ENCODE measurements at places on chromosomes 5 and 9.

GRCh38 chr5:38187532-38187931 is 70.8 kb upstream of the EGFLAM start:
- no peak for DNase-seq

DNA sequence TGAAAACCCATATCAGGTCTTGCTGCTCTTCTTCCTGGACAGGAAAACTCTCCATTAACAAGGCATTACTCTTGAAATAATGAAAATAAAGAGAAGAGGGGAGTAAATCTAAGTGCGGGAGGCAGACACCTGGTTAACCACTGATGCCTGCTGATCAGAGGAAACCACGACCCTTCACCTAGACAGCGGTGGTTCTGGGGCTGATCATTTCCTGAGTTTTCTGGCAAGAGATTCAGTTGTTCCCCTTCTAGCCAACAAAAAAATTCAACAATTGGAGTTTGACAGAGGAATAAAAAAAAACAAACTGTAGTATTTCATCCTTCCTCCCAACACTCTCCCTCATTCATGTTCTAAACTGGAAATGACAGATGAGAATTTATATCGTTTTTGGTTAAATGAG is 3.0 kb downstream of the RLN2 start:
- DNase-seq = no peak

GRCh38 chr5:91244380-91245073 is 138.6 kb downstream of the ARRDC3 start:
- DNase-seq = no peak

- DNase-seq = no peak
Observed at GRCh38 chr9:15157381-15157780, 149.6 kb downstream of the TTC39B start.

DNA sequence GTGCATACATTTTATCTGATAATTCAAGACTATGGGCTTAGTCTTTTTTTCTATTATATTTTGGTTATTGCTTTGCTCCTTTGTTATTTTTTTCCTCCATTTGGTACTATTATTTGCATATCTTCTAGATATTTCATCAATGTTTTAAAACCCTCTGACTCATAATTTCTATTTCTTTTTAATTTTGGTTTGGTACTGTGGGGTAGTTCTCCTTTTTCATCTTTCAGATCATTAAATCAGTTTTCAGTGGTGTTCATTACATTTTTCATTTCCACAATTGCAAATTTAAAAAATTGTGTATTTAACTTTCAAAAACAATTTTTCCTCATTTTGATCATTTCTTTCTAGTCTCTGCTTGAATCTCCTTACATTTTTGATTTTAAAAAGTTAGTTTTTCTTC is 7.5 kb upstream of the FRMPD1 start:
- no peak for DNase-seq

- no peak for DNase-seq
Observed at GRCh38 chr5:125205601-125206225, 459.3 kb upstream of the ZNF608 start.

DNA sequence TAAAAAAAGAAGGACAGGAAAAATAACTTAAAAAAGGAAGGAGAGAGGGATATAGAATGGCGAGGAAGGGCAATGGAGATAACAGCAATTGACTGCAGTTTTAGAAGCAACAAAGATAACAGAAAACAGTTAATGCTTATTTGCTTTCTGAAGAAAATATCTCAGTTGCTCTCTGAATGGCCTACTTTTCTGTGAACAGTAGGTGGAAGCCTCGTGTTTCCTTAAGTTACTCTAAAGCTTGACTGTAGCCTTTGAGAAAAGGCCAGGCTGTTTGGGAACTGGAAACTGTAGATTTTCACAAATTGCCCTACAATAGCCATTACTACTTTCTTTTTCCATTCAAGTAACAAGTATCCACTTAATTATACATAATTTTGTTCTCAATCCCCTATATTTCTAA is 404.5 kb downstream of the YTHDC2 start:
- DNase-seq = no peak

GRCh38 chr5:57513785-57514184 is 31.2 kb upstream of the ACTBL2 start:
- DNase-seq = no peak

GRCh38 chr5:111158105-111158744 is 66.0 kb upstream of the CAMK4 start:
- peak; percentile 31 for DNase-seq

DNA sequence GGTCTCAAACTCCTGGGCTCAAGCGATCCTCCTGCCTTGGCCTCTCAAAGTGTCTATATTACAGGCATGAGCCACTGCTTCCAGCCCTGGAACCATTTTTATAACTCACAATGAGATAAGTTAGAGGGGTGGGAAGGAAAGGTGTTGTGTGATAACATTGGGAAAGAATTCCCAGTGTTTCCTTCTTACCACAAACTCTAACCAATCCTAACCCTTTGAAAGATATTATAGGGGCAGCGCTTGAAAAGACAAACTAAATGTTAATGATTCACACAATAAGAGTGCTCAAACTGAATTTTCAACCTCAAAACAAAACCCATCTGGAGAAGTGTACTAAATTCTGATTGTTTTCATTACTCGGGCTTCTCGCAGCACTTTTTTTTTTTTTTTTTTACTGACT is 109.7 kb downstream of the TSSK1B start:
- no peak for DNase-seq

DNA sequence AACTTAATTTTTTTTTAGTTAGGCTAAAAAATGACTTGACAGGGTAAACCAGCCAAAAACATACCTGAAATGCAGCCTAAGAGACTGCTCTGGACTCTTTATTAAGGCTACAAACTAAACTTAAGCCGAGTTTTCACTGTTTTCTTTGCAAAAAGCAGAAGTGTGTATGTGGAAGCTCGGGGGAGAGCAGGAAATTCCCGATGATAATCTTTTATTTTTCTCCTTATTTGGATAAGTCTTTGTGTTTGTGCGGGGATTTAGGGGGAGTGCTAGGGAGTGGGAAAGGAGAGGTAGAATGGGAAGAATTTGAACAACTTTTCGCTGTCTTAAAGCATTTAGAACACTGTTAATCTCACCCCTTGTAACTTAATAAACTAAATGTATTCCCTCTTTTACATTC is 30.7 kb upstream of the GPR21 start:
- DNase-seq = no peak

DNA sequence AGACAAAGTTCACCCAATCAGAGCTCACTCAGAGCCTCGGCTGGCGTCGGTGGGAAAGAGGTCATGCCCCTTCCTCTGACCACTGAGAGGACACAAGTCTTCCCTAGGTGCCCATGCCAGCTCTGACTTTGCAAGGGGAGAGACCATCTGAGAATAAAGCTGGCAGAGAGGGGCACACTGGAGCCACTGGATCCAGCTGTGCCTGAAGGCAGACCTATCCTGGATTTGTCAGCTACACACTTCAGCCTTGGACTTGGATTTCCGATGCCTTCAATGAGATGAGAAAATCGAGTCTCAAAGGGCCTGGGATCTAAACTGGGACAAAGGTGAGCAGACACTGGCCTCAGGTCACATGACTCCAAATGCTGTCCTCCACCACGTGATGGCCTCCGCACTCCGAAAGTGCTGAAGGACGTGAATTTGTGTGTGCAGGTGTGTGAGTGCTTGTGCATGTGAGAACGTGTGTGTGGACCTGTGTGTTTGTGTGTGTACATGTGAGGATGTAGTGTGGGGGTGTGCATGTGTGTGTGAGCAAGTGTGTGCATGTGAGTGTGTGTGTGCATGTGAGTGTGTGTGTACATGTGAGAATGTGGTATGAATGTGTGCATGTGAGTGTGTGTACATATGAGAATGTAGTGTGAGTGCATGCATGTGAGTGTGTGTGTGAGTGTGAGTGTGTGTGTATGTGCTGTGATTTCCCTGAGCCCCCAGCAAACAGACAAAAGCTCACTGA is 37.9 kb downstream of the BARX1 start:
- DNase-seq = no peak

- no peak for DNase-seq
Observed at GRCh38 chr5:32276173-32276853, 36.4 kb downstream of the MTMR12 start.

DNA sequence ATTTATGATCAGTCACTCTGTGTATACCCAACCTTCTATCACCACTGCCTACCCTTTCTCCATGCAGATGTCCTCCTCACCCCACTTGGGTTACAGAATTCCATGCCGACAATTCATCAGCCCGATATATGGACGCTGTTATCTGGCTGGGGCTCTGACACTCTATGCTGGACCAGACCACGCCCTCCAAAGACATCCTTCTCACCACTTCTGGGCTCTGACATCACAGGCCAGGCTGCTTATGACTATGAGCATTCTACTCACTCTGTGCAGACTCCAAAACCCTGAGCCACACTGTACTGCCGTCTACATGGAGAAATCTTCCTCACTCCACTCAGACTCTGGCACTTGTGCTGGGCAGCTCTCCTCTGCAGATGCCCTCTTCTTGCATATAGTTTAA is 7.6 kb upstream of the AK3 start:
- no peak for DNase-seq

DNA sequence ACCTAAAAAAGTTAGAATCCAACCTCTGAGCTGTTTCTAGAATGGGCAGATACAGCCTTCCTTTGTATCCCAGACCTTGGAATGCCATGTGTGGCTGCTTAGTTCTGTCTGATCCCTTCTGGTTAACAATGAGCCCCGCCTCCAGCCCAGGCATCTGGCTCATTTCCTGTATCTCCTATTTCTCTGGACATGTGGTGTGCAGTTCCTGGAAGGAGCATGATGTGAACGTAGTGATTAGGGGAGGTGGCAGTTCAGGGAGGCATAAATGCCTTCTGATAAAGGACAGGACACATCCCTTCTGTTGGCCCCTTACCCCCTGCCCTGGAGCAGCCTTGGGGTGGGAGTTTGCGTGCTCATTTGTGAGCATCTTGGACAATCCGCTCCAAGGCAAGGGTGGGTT is 243.0 kb downstream of the ZSWIM6 start:
- peak; percentile 58 for DNase-seq

DNA sequence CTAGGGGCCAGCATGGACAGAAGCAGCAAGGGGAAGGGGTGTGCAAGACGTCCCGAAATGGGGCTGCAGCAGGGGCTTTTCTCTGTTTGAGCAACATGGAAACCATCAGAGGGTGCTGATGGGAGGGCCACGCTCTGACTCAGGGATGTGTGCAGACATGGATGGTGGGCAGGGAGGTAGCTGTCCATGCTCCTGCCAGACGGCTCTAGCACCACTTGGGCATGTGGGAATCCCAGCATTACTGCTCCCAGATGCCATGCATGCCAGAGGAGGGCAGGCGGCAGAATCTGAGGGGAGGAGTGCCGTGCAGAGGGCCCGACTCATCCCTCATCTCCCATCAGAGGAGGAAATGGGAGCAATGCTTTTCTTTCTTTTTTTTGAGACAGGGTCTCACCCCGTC is 45.6 kb upstream of the SLC25A51 start:
- no peak for DNase-seq

- no peak for DNase-seq
Observed at GRCh38 chr5:54305737-54306136, 4.6 kb downstream of the ARL15 start.

DNA sequence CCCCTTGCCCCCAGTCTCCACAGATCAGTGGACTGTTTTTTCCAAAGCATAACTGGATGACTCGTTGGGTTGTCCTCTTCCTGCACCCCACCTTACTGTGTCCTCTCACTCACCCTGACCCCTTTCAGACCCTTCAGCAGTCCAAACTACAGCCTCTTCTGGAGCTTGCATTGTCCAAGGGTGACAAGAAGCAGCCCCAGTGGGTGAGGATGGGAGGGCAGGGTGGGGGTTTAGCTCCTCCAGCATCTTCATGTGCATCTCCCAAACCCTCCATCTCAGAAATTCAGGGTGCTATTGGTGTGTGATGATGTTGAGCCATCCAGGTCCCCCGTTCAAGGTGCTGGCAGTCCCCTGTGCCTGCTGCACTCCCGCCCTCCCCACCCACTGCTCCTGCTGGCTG is 62.4 kb upstream of the COL15A1 start:
- DNase-seq = no peak

- DNase-seq = no peak
Observed at GRCh38 chr9:129140397-129141065, 29.3 kb downstream of the PTPA start.

- DNase-seq = no peak
Observed at GRCh38 chr5:75335486-75335885, 1.5 kb upstream of the HMGCR start.

GRCh38 chr5:87765009-87765408 is 352.3 kb upstream of the CCNH start:
- no peak for DNase-seq

DNA sequence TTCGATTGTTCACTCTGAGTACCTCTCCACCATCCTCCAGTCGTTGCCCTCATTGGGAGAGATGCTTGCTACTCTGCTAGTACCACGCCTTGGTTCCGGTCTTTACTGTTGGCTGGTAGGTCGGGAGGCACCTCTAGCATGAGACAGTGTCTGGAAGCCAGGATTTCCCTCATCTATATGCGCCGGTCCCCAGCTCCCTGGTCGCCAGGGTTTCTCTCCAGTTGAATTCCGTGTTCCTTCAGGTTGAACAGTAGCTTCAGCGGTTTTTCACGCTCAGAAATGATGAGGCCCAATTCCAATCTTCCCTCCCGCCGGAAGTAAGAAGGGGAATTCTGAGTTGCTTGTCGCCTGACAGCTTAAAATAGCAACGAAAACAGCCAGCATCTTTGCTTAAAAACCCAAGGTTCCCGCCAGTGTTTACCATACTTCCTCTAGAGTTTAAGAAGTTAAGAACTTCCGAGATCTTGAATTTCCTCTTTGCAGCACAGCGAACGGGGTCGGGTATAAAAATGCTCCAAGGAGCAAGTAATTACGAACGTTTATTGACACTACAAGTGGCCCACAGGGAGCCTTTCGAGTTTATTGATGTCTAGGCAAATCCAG is 1.3 kb upstream of the ST8SIA4 start:
- DNase-seq = no peak

GRCh38 chr9:134738869-134739659 is 97.5 kb downstream of the COL5A1 start:
- no peak for DNase-seq

DNA sequence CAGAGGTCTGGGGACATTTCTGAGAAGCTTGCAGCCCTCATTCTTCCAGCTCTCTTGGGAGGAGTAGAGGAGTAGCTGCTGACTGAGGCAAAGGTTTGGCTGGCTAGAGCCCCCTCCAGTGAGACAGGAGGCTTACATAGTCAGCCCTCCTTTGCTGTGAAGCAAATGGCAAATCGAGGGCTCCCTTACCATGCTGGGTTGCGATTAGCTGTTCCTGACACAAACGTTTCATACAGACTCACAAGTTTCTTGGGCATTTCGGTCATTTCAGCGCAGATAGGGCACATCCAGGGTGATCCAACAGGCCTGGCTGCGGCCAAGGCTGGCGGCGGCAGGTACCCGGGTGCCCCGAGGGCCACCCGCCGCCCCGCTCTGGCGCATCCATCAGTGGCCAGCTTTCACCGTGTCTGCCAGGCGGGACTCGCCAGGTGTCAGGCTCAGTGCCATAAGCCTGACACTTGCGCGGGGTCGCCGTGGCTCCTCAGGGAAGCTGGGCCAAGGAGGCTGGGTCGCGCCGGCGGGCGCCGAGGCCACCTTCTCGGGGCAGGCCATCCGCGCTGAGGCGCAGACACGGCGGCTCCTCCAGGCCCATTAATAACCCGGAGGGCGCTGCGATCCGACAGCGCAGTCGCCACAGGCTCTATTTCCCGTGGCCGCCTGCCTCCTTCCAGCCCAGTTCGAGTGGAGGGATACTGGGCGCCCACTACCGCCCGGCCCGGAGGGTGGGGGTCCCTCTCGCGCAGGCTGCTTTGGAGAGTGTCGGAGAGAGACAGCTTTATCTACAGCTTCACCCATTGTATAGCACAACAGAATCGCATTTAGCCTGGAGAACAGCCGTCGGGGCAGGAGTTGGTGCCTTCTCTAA is 9.1 kb downstream of the PRDM6 start:
- no peak for DNase-seq

- DNase-seq = no peak
Observed at GRCh38 chr5:128836571-128836970, 128.7 kb upstream of the SLC27A6 start.
